ENCODE measurements at places on chromosomes 2 and 18. TPM values are rescaled to one million over a fixed set of nuclear protein-coding genes. Genes with fewer than 3 reads are reported as not detected.

Gene CGREF1
- 0.31 TPM for total RNA-seq

DNA sequence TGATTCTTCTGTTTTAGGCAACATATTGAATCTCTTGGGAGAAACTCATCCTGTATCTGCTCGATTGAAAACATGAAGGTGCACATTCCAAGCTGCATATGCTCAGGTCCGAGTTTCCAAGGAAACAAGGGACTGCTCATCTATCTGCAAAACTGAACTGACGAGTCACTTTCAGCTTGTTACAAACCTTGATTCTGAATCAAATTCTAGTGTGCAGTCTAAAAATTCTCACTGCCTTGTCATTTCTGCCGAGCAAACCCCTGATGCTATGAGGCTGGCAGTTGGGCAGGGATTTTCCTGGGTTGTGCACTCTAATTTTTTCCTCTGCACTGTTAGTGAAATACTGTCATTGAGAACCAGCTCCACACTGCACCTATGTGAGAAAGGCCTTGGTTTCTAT is 101.3 kb upstream of the ETAA1 start:
- peaks cover 13% of the 10 kb centered on the region for H3K4me1 ChIP-seq
- no peaks in the 10 kb centered on the region for H3K27me3 ChIP-seq
- no peak overlapping the region for H3K4me3 ChIP-seq
- no peaks in the 10 kb centered on the region for H3K36me3 ChIP-seq
- no peak overlapping the region for H3K27ac ChIP-seq

DNA sequence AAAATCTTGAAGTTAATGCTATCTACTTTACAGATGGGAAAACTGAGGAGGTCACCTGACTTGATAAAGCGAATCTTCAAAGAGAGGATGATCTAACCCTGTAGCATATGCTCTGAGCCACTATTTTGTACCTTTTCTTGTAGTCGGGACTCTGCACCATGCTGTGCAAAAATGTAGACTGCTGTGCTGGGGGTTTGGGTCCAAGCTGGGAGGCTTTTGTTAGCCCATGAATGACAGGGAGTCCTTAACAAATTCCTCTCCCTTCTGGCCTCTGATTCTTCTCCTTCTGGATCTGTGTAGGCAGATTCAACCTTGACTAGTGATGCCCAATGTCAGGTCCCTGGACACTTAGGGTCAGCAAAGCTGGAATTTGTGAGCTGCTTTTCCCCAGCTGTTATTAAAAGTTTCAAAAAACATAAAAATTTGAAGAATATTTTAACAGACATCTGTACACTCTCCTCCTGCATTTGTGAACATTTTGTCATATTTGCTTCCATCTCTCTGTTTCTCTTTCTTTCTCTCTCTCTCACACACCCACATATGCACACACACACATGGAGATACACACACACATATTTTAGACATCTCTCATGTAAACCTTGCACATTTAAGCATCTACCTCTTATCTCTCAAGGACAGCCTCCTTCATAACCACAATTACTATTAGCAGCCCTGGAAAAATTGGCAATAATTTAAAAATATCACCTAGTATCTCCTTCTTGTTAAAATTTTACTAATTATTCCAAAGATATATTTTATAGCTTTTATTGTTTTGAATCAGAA is 335.0 kb upstream of the TRIB2 start:
- no peak overlapping the region for H3K4me3 ChIP-seq
- no peaks in the 10 kb centered on the region for H3K4me1 ChIP-seq
- no peak overlapping the region for H3K27ac ChIP-seq
- peaks cover 5% of the 10 kb centered on the region for H3K27me3 ChIP-seq
- no peak for DNase-seq

DNA sequence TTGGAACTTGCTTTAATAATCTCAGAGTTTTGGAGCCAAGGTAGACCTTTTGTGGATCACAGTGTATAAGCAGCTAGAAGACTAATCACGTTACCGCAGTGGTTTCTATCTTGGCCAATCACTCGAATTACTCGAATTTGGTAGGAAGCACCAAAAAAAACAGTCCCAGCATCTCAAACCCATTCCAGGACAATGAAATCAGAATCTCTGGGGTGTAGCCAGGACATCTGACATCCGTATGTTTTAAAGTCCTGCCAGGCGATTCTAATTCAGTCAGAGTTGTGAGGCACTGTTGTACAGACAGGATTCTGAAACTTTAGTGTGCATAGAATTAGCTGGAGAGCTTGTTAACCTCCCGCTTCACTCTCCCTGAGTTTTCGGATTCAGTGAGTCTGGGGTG is 30.8 kb downstream of the GRHL1 start:
- DNase-seq: no peak
- H3K27ac ChIP-seq: no peak overlapping the region
- no peaks in the 10 kb centered on the region for H3K27me3 ChIP-seq
- H3K4me3 ChIP-seq: no peak overlapping the region

Data from progenitor cell of endocrine pancreas (in vitro differentiated cells).